Astrocyte of the cerebellum (primary cell): ENCODE measurements at places on chromosomes 16 and 17.

- DNase-seq, result no peak
These were observed 293.1 kb upstream of the FOXF1 start for GRCh38 chr16:86217001-86217890.

DNA sequence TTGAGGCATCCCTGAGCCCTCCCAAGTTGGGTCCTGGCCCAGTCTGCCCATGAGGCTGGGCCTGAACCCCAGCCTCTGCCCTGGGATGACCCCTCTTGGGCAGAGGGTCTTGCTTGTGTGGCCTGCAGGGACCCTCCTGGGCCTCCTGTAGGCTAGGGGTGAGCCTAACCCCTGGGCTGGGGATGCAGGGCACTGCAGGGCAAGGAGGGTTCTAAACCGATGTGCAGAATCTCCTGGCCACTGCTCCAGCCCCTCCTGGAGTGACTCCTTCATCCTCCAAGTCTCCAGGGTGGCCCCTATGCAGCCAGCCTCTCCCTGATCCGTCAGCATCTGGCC is 37.5 kb downstream of the LGALS9 start:
- no peak for DNase-seq

DNA sequence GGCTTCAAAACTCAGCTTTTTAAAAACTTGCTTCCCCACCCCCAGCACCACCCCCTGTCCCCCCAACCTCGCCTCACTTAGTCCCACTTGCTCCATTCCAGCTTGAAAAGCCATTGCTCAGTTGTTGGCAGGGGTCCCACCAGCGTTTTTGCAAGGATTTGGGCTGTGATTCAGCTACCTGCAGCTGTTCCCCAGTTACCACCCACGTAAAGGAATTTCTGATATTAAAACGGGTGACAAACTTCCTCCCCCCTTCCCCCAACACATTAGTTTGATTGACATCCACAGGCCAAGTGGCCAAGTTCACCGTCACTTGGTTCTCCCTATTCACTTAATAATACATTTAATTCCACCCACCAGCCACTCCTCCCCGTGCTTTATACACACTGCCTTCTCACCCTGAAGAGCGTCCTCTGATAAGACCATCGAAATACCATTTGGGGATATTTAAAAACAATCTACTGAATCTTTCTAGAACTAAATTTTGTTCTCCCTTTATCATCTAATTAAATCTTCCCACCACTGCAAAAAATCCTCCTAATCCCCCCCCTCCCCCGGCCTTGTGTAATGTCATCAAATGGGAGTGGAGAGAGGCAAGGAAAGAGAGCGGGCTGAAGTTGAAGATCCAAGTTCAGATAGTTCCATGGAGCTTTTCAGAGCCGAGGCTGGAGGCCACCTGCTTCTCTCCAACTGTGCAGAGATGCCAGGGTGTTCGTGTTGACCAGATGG is 55.1 kb downstream of the SOX9 start:
- DNase-seq, result no peak

DNA sequence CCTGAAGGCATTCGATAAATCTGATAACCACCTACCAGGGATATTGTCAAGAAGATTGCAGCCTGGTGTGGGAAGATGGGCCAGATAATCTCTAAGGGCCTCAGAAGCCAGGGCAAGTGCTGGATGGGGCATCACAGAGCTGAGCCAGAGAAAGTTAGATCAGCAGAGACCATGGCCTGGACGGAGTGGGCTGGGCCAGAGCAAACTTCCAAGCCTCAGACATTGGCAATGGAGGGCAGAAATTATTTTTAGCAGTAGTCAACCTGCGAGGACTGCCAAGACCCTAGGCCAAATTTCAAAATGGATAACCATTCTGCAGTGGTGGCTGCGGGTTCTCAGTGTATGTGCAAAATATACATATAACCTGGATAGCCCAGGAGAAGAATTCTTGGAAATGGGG is 18.5 kb downstream of the ERCC4 start:
- no peak for DNase-seq
